ENCODE measurements at places on chromosomes 6 and 20.

GRCh38 chr6:129041563-129041962, 158.6 kb downstream of the LAMA2 start:
- DNase-seq: no peak

GRCh38 chr20:45366631-45367030, 3.7 kb downstream of the SYS1 start:
- no peak for DNase-seq

- DNase-seq: no peak
Observed at GRCh38 chr6:136149311-136149710, 100.8 kb downstream of the MTFR2 start.

DNA sequence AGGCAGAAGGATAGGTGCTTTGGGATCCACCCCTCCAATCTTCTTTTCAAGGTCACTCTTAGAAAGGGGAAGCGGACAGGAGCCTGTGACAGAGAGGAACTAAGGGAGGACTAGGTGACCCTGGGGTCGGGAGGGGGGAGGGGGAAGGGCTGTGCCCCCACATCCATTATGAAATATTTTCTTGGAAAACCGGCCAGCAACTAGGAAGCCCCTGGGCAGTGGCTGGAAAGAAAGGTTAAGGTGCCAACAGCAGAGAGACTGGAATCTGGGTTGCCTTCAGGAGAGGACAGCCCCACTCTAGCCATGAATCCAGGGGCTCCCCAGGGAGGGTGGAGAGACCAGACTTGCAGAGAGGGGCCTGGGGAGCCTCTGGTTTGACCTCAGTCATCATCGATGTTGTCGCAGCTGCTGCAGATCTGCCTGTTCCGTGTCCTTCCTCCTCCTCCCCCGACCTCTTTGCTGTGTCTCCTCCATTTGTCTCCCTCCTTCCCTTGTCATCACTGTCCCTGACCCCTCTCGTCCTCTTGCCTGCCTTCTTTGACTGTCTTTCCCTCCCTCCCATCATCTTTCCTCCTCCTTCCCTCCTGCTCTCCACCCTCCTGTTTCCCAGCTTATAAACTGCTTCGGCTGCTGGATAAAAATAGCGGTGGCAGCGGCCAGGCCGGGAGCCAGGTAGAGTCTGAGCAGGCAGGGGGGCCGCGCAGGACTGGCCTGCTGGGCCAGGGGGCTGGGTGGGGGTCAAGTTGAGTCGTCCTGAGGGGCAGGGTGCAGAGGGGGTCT, 3.2 kb downstream of the SLC29A1 start:
- no peak for DNase-seq

GRCh38 chr6:169912266-169913095, 161.1 kb downstream of the ERMARD start:
- no peak for DNase-seq

DNA sequence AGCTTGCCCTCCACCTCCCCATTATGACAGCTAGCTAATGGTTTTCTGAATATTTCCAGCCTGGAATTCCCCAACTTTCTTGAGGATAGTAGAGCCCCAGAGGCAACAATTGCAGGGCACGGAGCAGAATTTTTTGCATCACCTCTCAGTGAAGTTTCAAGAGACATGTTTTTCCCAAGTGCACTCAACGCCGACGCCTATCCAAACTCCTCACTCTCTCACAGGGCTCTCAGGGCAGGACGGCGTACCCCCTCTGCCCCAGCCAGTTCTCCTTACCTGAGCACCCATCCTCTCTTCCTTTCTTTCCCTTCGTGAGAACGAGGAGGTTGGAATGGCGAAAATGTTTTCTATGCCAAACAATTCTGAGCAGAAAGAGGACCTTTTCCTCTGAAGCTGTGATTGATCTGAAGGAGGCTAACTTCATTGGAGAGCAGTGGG, 83.1 kb upstream of the FOXQ1 start:
- no peak for DNase-seq

DNA sequence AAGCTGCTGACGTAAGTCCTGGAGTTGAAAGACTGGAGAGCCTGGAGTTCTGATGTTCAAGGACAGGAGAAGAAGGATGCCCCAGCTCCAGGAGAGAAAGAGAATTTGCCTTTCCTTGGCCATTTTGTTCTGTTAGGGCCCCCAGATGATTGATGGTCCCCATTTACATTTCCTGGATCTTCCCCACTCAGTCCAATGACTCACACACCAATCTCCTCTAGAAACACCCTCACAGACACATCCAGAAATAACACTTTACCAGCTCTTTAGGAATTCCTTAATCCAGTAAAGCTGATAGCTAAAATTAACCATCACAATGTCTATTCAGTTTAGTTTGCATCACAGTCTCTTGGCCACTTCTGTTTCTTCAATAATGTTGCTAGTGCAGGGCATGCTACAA, 260.2 kb upstream of the IRAK1BP1 start:
- DNase-seq: no peak

- no peak for DNase-seq
Observed at GRCh38 chr20:34689486-34689885, 12.6 kb upstream of the PIGU start.

DNA sequence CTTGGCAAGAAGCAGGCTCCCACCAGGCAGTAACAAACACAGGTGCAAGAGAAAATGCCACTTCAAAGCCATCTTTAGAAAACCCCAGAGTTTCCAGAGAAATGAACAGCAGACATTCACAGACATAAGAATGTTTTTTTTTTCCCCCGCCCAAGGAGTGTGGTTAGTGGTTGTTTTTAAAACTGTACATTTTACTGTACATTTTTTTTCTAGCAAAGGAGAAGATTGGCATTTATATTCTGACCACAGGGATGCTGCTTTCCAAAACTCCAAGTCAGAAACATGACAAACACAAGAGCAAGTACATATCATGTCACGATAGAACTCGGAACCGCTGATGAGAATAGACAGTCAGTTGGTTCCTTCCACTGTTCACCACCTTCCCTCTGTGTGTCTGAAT, 197.9 kb downstream of the LRFN2 start:
- DNase-seq: no peak

GRCh38 chr20:54744097-54744496, 268.7 kb downstream of the DOK5 start:
- no peak for DNase-seq

DNA sequence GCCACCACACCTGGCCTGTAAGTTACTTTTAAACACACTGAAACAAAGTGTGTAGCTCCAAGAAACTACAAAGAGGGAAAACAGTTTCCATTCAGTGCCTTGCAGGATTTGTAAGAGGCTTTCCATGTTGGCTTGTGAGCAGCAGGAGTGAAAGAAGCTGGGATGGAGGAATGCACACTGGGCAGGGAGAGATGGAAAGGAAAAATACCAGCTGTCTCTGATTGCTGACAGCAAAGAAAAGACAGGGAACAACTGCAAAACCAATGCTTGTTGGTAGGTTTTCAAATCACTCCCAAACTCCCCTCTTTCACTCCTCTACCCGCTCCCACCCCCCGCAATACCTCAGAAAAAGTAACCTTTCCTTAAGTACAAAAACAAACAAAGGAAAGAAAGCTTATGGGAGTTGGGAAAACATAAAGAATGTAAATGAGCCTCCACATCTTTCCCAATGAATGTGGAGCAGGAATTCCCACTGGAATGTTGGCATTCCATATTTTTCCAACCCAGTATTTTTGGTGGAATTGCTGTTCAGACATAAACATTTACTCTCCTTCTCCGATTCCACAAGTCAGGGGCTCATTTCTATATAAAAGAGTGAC, 166.1 kb downstream of the THBS2 start:
- DNase-seq: no peak

DNA sequence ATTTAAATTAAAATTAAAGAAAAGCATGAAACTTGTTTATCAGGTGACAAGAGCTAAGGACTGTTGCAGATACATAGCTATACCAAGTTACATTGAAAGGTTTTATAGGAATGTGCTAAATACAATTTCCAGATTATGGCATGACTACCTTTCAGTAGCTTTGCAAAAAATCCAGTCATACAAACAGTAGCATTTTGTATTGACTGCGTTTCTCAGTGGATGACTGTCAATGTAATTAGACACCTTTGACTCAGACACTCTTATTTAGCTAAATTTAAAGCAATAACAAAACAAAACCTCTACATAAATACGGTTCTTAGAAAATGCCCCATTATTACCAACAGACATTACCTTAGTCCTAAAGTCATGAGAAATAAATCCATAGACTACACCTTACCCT, 275.8 kb upstream of the RUNX2 start:
- no peak for DNase-seq

DNA sequence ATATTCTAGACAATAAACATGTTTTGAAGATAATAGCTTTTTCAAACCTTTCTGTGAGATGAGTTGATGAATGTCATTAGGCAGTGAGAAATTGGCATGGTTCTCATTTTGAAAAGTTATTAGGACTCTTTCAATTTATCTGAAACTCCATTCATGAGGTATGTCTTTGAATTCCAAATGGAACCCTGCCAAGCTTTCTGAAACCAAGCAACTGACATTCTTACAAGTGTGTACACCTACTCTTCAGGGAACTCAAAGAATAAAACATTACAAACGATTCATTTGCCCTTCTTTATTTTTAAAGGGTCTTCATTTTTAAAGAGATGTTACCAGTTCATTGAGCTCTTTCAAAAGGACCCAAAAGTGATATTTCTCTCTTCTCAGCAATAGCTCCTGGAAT, 2.1 kb upstream of the TRDN start:
- DNase-seq: no peak

DNA sequence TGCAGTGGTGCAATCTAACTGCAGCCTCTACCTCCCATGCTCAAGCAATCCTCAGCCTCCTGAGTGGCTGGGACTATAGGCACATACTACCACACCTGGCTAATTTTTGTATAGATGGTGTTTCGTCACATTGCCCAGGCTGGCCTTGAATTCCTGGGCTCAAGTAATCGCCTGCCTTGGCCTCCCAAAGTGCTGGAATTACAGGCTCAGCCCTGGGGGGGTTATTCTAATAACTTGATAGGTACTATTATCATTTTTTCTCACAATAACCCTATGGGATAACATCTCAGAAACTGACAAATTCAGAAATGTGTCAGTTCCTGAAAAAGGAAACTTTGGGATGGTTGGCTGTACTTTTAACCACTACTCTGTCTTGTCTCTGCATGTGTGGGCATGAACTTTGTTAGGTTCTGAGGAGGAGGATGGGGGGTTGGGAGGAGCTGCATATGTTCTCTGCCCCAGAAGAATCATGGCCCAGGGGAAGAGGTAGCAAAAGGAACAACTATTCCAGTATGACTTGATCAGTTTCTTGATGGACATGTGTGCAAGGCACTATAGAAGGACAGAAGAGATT, 169.9 kb downstream of the CARMIL1 start:
- DNase-seq: no peak

DNA sequence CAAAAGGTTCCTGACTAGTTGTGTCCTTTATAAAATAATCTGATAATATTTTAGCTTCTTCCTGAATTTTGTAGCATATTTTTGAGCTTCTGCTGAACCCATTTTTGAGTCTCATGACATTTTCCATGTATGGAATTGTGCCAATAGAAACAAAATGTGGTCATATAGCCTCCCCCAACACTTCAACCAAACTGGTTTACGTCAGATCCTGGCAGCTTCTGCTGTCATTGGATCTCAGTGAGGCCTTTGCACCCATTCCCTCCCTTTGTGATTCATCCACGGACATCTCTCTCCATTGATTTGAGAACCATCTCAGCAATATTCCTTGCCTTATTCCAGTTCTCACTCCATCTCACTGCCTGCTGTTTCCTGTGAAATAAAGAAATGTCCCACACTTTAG, 166.0 kb upstream of the PROKR2 start:
- DNase-seq: no peak

- no peak for DNase-seq
Observed at GRCh38 chr6:62492192-62492822, 206.3 kb upstream of the KHDRBS2 start.

DNA sequence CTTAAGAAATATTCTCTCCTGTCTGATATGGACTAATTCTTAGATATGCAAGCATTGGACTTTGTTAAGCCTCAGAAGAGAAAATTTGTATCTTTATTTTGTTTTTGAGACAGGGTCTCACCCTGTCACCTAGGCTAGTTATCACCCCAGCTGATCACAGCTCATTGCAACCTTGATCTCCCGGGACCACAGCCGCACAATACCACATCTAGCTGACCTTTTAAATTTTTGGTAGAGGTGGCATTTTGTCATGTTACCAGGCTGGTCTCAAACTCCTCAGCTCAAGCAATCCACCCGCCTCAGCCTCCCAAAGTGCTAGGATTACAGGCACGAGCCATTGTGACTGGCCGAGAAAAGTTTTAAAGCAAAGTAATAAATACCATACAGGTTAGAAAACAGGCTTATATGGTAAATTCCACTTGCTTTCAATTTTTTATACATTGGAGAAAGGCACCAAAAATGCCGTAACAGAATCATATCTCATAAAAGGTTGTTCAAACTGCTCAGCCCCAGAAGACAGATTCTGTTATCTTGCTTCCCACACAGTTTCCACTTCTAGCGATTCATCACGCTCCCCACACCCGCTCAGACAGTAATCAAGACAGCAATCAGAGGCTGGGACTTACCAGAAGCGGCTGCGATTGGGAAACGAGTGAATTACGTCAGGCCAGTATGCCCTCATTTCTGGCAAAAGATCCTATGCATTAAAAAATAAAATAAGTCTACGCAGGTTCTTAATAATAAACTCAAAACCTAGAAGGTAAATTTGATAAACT, 13.8 kb downstream of the RNASET2 start:
- DNase-seq: peak; percentile 62

- no peak for DNase-seq
Observed at GRCh38 chr20:16759181-16759563, 11.0 kb downstream of the OTOR start.

DNA sequence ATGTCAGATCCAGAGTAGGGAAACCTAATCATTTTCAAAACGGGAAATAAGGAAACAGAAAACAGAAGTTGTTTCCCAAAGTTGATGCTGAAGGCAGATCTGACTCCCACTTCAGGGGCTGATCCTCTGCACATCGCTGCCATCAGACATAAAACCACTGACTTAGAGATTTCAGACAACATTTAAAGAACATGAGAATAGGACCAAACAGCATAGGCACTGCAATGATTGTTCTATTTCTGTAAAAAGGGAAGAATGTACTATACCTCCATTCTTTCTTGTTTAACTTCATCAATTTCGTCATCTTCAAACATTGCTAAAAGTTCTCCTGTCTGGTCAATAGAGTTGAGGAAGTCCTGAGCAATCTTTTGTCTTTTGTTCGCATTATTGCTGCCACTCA, 324.7 kb upstream of the RUNX2 start:
- DNase-seq: no peak

- no peak for DNase-seq
Observed at GRCh38 chr6:113564371-113565171, 292.6 kb upstream of the MARCKS start.

DNA sequence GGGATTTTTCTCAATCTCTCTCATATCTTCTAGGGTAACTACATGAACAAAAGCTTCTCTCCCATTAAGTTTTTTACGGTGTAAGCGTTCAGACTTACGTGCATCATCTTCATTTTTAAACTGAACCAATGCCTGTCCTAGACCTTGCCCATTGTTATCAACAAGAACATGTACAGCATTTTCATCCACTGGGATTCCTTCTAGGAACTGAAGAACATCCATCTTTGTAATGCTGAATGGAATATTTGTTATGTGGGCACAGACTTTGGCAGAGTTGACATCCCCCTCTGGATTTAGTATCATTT, 11.3 kb downstream of the CPNE1 start:
- DNase-seq: no peak

DNA sequence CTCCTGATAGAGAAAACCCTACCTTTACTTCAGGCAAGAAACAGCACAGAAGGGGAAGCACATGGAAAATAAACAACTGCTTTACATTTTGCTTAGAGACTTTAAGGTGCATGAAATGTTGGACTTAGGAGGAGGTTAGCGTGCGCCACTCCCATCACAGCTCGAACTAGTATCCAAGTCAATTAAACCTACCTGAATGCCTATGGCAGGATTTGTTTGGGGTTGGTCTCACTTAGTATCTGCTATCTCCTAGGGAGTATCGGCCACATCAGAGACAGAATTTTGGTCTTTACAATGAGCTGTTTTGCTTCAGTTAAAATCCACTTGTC, 12.0 kb downstream of the CYP24A1 start:
- no peak for DNase-seq

Data from stimulated activated CD4-positive, alpha-beta T cell treated with anti-CD3 and anti-CD28 coated beads, Interleukin-2, amount 100 ng/mL, for 4 hours (primary cell).